GM23248 (cell line): ENCODE measurements at places on chromosomes 3 and 15. TPM values are rescaled to one million over a fixed set of nuclear protein-coding genes. Genes with fewer than 3 reads are reported as not detected.

Gene UCN2
- total RNA-seq, result 0.25 and 0.86 TPM in 2 replicates

Gene ST3GAL6
- not detected in 2 replicates for total RNA-seq

Gene UROC1
- not detected in 2 replicates for total RNA-seq

Gene CPNE9
- not detected in 2 replicates for total RNA-seq

Gene BCHE
- not detected in 2 replicates for total RNA-seq

Gene THSD4
- 50.6 and 58.9 TPM in 2 replicates for total RNA-seq

Gene COLQ
- 0.32 and 1.1 TPM in 2 replicates for total RNA-seq

Gene CCR4
- total RNA-seq, result not detected in 2 replicates

Gene TMEM108
- not detected in 2 replicates for total RNA-seq

Gene COL6A6
- total RNA-seq, result not detected in 2 replicates

Gene TPM1
- 1,935 and 2,012 TPM in 2 replicates for total RNA-seq

Gene IQCF5
- not detected in 2 replicates for total RNA-seq

Gene CCR9
- not detected in 2 replicates for total RNA-seq

Gene AADACL2
- not detected in 2 replicates for total RNA-seq

Gene APOD
- total RNA-seq, result 0.97 TPM in 1 of 2 replicates, not detected in the other

Gene AGBL1
- total RNA-seq, result not detected in 2 replicates

Gene SLC6A11
- total RNA-seq, result not detected in 2 replicates

Gene GPR160
- 0.13 and 0.76 TPM in 2 replicates for total RNA-seq

Gene RTP1
- not detected in 2 replicates for total RNA-seq

Gene PCOLCE2
- total RNA-seq, result 46.4 and 69.2 TPM in 2 replicates

Gene SLITRK3
- total RNA-seq, result not detected in 2 replicates

Gene LNP1
- total RNA-seq, result 2.9 TPM in 2 replicates

Gene KLHL6
- total RNA-seq, result not detected in 2 replicates

Gene DNAH12
- 0.54 TPM in 1 of 2 replicates, not detected in the other for total RNA-seq

Gene C2CD4B
- not detected in 2 replicates for total RNA-seq

Gene SLC12A8
- 7.8 and 12.0 TPM in 2 replicates for total RNA-seq
